ENCODE measurements at places on chromosomes 4 and X.
A peak's percentile ranks its signal among the peaks of the same experiment; 100 is the strongest.

DNA sequence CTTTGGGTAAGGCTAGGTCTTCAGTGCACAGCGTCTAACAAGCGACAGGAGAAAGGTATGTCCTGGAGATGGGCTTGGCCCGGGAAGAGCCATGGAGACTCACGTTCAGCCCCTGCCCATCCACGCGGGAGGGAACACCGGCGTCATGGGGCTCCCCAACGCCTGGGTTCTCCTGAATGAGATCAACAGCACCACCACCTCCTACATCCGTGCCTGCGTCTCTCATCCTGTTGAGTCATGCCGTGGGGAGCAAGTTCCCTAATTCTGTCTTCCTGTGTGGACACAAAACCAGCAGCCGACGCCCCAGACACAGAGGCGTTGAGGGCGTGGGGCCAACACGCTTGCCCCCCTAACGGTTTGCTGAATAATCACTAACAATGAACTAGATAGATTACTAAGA, 20.1 kb upstream of the IL3RA start:
- DNase-seq, result no peak

GRCh38 chrX:97756879-97757278, 873.2 kb downstream of the RPA4 start:
- peak; percentile 14 for DNase-seq

DNA sequence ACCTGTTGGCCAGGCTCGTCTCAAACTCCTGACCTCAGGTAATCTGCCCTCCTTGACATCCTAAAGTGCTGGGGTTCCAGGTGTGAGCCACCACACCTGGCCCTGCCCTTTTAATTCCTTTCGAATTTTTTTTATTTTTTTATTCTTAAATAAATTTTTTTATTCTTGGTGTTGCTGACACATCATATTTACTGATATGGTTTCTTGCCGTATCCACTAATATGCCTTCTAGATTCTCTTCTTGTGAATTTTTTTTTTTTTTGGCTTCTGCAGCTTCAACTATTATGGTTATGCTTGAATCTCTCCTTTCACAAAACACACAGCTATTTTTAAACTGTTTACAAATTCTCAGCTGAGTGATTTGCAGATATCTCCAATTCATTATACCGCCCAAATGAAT, 353.4 kb upstream of the ADGRL3 start:
- no peak for DNase-seq

DNA sequence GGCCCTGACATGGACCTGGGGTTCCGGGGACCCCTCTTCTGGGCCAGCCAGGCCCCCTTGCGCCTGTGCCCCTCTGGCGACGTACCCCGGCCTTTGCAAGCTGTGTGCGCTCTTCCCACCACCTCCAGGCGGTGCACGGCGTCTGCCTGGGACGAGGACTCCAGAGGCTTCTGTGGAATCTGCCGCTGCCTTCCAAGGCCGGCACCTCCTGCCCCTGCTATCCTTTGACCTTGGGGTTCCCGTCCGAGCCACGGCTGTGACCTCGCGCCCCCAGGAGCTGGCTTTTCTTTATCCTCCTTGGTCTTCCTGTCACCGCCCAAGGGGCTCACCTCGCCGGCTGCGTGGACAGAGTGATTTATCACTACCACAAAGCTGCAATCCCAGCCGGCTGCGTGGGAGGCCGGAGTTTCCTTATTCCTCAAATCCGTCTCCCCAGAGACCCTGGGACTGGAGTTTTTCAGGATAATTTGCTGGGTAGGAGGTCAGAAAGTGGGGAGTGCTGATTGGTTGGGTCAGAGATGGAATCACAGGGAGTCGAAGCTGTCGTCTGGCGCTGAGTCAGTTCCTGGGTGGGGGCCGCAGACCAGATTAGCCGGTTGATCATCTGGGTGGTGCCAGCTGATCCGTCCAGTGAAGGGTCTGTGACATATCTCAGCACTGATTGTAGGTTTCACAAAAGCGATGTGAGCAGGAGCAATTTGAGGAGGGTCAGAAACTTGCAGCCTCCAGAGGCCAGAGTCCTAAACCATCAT, 19.8 kb upstream of the PLCXD1 start:
- no peak for DNase-seq

- no peak for DNase-seq
Observed at GRCh38 chr4:77354550-77354949, 197.5 kb downstream of the CCNG2 start.

GRCh38 chr4:139645458-139645857, 20.2 kb upstream of the MGST2 start:
- no peak for DNase-seq

DNA sequence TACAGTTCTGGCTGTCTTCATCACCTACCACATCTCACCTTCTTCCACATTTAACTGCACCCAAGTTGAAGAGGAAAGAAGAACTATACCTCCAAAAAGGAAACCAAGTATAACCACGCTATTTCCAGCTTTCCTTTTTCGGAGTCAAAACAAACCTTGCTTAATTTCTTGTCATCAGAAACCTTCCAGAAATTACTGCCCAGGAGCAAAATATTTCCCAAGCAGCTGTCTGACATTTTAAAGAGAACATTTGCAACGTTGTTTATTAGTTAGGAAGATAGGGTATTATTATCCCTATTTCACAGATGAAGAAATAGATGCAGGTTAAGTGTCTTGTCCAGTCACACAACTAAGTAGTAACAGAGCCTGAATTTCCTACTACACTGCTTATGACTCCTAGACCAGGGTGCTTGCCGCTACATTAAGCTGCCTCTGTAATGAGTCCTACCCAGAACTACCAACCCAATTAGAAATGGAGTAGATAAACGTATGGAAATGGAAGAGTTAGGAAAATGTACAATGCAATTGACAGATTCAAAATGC, 2.2 kb upstream of the ACSL4 start:
- no peak for DNase-seq

DNA sequence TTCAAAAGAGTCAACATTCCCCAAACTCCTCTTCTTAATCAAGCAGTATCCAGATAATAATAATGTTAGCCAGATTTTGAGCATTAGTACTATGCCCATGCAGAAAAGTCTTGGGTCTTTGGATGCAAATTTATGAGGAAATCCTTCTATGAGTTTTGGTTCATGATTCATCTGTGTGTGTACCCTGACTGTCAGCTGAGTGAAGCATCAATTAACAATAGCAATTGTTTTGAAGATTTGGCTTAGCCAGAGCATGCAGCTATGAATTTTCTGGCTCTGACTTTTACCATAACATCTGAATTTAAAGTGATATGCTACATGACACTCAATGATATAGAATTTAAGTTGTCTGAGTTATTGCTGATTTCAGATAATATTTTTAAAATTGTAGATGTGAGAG, 145.8 kb downstream of the KLHL4 start:
- no peak for DNase-seq

DNA sequence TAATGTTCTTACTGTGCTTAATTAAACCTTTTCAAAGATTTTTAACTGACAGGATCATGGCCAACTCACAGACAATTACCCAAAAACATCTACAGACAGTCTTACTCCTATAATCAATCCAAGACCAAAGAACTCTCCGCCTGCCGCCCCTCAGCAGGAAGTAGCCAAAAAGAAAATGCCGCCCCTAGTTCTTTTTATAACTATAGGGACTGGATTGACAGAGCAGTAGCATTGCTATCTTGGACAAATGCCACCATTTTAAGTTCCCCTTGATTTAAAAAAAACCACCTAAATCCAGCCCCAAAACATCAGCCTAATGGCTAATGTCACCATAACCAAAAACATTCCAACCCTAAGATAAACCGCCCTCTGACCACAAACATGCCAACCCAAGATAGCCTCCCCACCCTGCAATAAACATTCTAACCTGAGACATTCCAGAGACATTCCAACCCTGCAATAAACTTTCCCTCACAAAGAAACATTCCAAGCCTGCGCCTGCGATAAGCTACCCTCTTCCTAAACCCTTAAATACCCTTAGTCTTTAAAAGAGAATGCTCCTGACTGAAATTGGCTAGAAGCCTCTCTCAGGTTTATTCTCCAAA, 77.0 kb downstream of the COQ2 start:
- no peak for DNase-seq

DNA sequence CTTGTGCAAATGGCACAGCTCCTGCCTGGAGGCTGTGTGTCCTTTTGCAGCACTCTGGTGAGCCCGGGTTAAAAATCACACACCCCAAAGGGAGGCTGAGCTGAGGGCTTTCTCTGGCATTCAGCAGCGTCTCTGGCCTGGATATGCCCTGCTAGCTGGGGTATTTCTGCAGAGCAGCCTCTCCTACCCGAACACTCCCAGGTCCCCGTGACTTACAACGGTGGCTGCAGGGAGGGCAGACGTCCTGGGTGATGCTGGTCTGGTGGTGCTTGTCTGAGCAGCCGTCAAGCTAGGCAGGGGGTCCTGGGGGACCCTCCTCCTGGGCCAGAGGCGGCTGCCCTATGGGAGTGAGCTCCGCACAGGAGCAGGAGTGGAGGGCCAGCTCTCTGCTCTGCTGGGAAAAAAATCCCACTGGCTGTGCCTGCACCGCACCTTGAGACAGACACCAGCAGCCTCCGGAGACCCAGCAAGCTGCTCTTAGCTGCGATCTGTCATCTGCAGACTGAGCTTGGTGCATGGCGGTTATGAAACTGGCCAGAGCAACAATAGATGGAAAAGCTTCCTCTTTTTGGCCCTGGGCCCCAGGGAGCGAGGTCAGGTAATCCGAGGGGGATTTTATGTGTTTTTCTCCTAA, 41.3 kb upstream of the ASMTL start:
- DNase-seq, result no peak

- DNase-seq, result peak; percentile 67
Observed at GRCh38 chrX:47321386-47321785, 49.0 kb upstream of the ZNF157 start.

- DNase-seq, result peak; percentile 5
Observed at GRCh38 chr4:179196511-179196910, 1754.3 kb upstream of the AGA start.

DNA sequence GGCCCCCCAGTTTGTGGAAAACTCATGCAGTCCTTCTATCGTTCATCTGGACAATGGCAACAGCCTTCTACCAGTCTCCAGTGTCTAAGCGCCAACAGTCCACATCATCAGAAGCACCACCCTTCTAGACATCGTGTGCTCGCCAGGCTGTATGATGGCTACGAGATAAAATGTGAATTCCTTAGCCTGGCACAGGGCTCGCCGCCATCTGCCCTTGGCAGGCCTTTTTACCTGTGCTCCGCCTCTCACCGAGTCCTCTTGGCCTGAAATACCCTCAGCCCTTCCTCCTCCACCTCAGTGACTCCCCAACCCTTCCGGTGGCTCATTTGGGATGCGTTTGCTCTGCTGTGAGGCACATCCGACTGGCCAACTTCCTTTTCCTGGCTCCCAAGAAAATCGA, 15.9 kb upstream of the STS start:
- no peak for DNase-seq

- DNase-seq, result no peak
Observed at GRCh38 chrX:9416562-9417348, 48.1 kb upstream of the TBL1X start.

DNA sequence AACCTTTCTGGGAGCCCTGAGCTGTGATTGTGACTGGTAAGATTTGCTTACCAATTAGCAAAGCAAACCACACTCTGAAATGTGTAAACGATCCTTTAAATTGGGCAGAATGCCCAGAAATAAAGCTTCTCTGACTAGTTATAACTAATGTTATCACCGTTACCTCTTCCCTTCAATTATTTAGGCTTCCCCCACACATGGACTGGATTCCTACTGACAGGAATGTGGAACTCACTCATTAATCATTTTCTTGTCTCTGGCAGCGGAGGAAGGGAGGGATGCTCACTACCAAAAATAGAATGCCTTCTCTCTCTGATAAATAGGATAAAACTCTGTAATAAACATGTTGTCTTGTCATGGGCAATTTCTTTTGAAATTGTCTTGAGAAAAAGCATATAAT, 25.3 kb upstream of the NWD2 start:
- DNase-seq, result no peak

DNA sequence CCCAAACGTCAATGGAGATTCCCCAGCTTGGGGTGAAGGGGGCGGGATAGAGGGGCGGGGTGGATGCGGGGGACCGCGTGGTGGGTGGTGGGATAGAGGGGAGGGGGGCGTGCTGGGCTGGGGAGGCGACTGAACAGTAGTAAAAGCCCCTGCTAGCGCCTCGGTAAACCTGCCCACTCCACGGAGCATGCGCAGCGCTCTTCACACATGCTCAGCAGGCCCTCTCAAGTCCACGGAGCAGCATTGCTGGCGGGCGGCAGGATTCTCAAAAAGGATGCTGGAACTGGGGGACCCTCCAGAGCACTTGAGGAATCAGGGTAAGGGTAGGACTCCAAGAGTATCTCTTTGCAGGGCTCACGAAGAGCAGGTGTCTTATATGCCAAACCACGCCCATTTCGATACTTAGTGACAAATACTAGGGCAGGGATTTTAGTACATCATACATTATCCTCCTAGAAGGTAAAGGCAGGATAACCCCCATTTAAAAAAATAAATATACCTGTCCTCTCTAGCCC, 378 bp upstream of the RPS6KA6 start:
- DNase-seq, result peak; percentile 90

- DNase-seq, result no peak
Observed at GRCh38 chrX:44261286-44261685, 82.2 kb downstream of the EFHC2 start.

- DNase-seq, result no peak
Observed at GRCh38 chr4:178665916-178666315, 1223.7 kb upstream of the AGA start.

- DNase-seq, result no peak
Observed at GRCh38 chrX:1536712-1537030, 314 bp downstream of the P2RY8 start.

GRCh38 chr4:8316911-8317351, 47.4 kb downstream of the HTRA3 start:
- DNase-seq, result no peak

GRCh38 chrX:143231492-143231891, 205.8 kb downstream of the SPANXN4 start:
- DNase-seq, result no peak

DNA sequence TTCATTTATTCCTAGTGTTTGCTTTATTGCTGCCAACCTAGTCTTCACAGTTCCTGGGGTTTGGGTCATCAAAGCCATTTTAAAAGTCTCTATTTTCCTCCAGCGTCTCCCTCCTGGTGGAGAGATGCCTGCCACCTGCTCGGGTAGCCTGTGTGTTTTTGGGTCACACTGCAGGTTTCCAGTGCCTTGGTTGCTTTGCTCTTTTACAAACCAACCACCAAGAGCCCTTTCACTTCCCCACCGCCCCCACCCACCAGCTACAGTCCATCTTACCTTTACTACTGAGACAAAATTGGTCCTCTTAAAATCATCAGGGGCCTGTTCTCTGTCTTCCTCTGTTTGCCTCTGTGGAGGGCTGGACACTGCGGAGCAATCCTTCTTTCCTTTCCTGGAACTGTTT, 280.5 kb upstream of the GATB start:
- DNase-seq, result no peak

GRCh38 chr4:151865312-151865711, 104.5 kb upstream of the GATB start:
- DNase-seq, result no peak

DNA sequence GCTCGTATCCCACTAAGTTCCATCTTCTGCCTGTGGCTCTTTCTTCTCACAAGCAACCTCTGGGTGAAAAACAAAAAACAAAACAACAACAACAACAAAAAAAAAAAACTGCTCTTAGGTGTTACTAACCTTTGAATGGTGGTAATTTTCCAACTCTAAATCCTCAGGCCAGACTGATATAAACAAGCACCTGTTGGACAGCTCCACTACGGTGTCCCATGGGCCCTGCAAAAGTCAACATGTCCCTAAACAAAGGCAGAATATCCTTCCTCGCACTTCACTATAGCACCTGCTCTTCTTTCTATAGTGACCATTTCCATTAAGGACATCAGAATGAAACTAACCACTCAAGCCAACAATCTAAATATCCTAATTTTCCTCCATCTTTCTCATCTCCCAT, 54.6 kb upstream of the PARM1 start:
- no peak for DNase-seq

GRCh38 chr4:158157412-158157811, 15.4 kb downstream of the GASK1B start:
- DNase-seq, result no peak

- DNase-seq, result no peak
Observed at GRCh38 chr4:42464550-42465094, 67.3 kb downstream of the SHISA3 start.
